ENCODE measurements at places on chromosomes 6 and 20.

- no peak for DNase-seq
Observed at GRCh38 chr20:24892522-24892921, 56.5 kb upstream of the CST7 start.

- DNase-seq: no peak
Observed at GRCh38 chr6:157471077-157471686, 90.2 kb downstream of the ZDHHC14 start.

DNA sequence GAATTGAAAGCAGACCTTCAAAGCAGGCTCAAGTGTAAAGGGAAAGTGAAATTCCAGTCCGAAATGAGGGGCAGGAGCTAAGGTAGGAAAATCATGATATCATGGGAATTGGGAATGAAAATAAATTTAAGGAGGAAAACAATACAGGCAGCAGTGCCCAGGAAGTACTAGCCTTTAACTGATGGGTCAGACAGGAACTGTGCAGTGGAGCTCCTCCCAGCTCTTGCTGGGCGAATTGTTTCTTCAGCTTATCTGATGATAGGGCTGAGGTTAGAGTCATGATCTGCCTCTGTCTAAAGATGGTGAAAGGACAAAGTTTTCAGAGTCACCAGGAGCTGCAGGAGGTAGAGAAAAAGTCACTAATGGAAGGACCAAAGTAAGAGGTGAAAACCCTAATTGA, 457.9 kb upstream of the PTCHD4 start:
- DNase-seq: no peak

DNA sequence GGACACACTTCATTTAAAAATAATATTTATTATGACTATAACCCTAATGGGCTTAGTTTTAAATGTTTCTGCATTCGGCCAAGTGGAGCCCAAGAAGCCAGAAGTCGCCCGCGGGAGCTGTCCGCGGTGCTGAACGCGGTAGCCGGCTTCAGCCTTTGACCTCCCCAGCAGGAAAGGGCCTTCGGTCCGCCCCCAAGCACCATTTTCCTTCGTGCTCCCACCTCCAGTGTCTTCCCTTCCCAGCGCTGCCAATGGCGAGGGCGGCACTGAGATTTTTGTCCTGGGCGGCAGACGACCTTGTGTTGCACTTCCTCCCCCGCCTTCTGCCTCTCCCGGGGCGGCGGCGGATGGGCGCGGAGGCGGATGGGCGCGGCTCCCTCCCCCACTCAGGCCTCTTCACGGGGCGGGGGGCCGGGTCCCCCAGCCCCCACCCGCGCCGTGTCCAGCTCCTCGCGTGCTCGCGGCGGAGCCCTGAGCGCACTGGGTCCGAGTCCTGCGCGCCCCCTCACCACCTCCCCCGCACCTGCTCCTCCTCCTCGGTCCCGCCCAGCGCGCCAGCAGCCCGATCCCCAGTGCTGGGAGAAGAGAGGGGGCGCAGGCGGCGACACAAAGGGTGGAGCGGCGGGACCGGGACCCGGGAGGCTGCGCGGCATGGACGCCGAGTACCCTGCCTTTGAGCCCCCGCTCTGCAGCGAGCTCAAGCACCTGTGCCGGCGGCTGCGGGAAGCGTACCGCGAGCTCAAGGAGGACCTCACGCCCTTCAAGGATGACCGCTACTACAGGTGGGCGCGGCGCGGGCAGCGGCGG, 23.6 kb upstream of the TMEM181 start:
- DNase-seq: peak; percentile 39

GRCh38 chr20:8210749-8211148, 78.7 kb downstream of the PLCB1 start:
- no peak for DNase-seq

DNA sequence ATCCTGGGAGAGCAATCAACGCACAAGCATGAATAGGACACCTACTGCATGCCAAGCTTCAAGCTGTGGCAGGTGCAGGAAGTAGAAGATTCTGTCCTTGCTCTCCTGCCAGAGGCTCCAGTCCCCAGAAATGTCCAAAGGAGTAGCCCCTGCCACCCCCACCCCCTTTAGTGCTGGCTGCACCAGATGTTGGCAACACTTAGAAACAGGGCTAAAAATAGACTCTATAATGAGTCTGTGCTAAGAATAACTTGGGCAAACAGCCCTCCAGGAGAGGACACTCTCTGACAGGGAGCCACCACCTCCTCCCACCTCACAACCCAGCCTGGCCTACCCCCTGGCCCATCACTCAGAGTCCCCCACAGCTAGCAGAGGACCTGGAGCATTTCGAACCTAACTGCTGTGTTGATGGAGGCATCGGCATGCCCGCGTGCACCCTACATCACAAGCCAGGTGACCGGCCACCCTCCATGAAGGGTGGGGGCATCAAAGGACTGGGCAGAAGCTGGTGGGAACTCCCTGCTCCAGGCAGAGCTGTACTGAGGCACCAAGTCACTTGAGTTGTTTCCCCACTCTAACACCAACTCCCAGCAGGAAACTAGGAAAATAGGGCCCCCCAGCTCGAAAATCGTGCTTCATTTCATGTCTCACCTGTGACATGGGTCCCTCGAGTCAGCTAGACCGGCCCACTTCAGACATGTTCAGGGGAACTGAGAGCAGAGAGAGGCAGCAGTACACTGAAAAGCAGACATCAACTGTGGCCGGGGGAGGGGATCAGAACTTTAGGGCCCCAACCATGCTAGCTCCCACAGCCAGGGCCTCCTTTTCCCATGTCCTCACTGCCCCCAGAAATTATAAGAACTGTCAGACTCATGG, 18.7 kb downstream of the TFEB start:
- no peak for DNase-seq

DNA sequence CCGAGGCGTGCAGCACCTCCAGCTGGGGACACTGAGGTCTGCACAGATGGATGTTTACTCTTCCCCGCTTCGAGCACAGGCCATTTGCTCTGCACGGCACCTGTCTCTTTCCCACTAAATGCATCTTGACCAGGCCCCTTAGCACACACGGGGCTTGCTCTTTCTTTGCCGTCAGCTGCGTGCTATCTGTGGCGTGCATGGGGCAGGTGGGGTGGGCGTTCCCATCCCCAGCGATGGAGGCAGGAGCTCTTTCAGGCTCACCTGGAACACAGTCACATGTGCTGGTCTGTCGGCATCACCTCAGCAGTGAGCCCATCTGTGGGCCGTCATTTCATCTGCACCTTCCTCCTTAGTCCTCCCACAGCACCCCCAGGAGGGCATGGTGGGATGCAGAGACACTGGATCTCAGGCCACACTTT, 35.1 kb downstream of the RBM38 start:
- no peak for DNase-seq

- no peak for DNase-seq
Observed at GRCh38 chr6:154229786-154230185, 126.8 kb downstream of the IPCEF1 start.

GRCh38 chr6:158782432-158783166, 36.6 kb downstream of the EZR start:
- no peak for DNase-seq

- DNase-seq: no peak
Observed at GRCh38 chr20:63864545-63864977, 509 bp upstream of the TPD52L2 start.

GRCh38 chr20:50460608-50461267, 49.4 kb upstream of the PTPN1 start:
- DNase-seq: peak; percentile 55

GRCh38 chr6:28977341-28978132, 27.6 kb downstream of the ZNF311 start:
- DNase-seq: no peak

- no peak for DNase-seq
Observed at GRCh38 chr20:34420146-34420545, 57.1 kb downstream of the ITCH start.

GRCh38 chr20:3413393-3413889, 6.0 kb upstream of the DNAAF9 start:
- no peak for DNase-seq

DNA sequence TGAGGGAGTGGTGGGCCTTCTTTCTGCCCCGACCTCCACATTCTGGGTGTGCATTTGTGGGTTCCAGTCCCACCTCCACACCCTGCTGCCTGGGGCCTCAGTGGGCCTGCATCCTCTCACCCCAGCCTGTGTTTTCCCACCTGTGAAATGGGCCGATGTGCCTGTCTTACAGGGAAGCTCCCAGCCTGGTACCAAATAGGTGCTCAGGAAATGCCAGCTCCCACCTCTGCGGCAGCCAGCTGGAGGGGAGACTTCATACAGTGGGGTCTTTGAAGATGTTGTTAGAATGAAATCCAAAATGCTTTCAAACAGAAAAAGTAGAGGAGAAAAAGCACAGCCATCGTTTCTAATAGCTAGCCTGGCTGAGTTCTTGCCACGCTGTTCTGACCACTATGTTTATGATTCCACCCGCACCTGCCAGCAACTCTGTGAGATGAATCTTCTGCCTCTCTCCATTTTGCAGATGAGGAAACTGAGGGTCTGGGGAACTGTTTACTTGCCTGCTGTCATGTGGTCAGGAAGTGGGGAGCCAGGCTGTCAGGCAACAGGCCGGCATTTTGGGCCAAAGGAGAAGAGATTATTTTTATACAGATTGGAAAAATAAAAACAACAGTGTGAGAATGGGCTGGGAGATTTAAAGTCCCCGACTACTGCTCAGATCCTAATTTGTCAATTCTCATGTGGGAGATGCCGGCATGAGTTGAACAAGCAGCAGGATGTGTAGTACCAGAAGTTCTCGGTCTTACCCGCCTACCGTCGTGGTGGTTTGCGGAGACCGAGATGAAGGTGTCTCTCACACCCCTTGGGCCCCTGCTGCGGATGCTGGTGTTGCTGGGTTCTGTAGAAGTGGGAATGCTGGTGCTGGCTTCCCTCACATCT, 4.6 kb downstream of the TMEM181 start:
- no peak for DNase-seq

- DNase-seq: no peak
Observed at GRCh38 chr6:128098000-128098581, 197.2 kb upstream of the THEMIS start.

DNA sequence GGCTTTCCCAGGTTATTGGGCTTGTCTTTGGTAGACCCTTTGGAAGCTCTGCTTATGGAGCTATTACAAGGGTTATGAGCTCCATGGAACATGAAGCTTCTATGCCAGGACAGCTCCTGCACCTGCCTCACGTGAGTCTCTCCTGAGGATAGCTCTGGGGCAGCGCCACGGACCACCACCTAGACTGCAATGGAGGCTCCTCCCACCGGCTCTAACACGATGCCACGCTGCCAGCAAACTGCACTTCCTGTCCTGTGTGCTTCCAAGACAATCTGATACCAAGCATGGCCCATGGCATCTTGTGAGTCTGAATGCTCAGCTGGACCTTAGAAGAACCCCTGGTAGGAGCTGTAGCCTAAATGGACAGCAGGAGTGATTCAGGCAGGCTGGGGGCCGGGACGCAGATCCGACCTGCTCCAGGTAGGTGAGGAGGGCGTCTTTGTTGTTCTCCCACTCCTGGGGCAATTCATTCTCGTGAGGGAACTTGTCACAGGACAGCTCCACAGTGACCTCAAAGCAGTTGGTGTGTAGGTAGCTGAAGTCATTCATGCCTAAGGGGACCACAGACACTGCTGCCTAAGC, 5.5 kb downstream of the CPXM1 start:
- no peak for DNase-seq

GRCh38 chr6:45923831-45924391, 91.7 kb downstream of the CLIC5 start:
- DNase-seq: no peak

DNA sequence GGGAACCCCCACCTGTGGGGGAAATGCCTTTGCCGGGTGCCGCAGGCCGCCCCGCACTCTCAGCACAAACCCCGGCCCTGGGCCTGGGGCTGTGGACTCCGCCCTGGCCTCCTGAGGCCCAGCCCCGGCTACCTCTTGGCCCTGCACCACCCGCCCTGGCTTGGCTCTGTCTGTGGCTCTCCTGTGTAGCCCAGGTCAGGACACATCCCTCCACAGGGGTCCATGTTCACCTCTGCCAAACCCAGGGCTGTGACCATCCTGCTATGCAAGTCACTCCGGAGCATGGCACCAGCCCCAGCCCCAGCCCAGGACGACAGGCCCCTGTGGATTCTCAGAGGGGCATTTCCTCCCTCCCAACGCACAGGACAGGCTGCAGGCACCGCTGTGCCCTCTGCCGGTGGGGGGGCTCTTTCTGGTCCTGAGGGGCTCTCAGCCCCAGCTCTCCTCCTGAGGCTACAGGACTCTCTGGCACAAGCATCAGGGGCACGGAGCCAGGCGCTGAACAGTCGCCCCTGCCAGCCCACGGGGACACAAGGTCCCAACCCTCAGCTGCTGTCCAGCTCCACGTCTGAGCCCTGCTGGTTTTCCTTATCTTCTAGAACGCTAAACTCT, 45.7 kb downstream of the TAF4 start:
- no peak for DNase-seq

DNA sequence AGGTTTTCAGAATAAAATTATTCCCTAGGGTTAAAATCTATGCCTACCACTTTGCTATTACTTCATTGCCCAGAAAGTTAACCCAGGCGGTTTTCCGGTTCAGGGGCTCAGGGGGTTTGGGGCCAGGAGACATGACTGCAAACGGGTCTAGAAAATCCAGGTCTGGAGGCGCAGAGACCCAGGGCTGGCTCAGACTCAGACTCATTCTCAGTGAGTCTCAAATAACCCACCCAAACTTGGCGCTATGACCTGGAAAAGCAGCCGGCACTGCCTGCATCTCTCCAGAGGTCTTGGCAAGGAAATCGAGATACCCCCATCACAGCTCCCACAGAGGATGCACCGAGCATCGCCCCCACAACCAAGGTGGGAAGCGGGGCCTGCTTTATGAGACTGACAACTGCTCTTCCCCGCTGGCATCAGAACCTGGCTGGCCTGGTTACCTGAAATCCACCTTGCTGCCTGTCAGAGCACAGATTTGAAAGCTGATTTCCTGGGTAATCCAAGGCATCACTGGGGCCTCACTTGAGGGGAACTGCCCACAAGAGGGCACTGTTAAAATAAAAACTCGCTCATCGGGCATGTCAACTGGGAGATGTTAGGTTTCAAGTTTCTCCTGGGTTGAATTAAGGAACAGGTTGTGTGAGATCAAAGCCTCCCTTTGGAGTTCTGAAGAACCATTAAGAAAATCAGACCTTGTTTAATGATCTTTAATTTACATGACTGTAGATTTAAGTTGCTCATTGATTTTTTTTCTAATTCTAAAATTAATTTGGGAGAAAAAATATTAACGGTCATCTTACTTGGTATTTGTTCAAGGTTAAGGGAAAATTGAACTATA, 55.1 kb downstream of the KIF16B start:
- no peak for DNase-seq

- no peak for DNase-seq
Observed at GRCh38 chr6:154786144-154786868, 53.1 kb downstream of the SCAF8 start.
